ENCODE measurements at places on chromosomes 1 and 21.

DNA sequence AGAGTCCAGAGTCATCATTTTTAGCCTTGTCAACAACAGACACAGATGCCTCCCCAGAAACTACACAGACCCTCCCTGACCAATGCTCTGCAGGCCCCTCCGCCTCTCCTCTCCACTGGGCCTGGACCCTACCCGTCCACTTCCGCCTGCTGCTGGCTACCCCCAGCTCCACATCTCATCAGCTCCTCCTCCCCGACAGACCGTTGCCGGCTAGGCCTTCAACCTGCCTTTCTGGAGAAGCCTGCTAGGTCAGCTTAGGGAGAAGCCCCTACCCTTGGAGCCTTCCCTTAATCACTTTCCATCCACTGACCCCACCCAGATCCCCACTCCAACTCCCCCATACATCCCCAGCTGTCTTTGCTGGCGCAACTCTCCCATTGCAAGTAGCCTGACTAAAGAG is 1.4 kb downstream of the TRIM17 start:
- no peak for DNase-seq

- DNase-seq, result no peak
These were observed 578.5 kb upstream of the ZP4 start for GRCh38 chr1:238469146-238469631.

DNA sequence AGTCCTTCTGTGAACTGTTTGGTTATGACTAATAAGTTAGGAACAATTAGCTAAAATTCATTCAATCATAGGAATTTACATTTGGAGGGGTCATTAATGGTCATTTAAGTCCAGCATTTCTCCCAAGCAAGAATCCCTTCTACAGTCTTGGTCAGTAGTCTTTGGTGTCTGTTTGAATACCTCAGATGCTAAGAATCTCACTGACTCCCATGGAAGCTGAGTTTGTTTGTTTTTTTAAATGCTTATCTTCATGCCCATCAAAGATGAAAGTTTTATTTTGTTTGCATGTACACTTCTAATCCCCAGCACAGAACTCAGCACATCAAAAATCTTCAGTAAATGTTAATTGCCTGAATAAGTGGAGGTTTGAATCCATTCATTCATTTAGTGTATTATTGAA is 41.3 kb upstream of the SLC44A3 start:
- DNase-seq, result no peak

GRCh38 chr1:240946926-240947325 is 335.0 kb upstream of the GREM2 start:
- no peak for DNase-seq
